Activated CD8-positive, alpha-beta T cell treated with anti-CD3 and anti-CD28 coated beads for 36 hours (primary cell): ENCODE measurements at places on chromosomes 2 and 18.
A peak's percentile ranks its signal among the peaks of the same experiment; 100 is the strongest.

GRCh38 chr2:115574667-115575066, 1132.2 kb downstream of the DPP10 start:
- DNase-seq: no peak

- DNase-seq: no peak
Observed at GRCh38 chr18:23300231-23300805, 152.8 kb upstream of the RIOK3 start.

DNA sequence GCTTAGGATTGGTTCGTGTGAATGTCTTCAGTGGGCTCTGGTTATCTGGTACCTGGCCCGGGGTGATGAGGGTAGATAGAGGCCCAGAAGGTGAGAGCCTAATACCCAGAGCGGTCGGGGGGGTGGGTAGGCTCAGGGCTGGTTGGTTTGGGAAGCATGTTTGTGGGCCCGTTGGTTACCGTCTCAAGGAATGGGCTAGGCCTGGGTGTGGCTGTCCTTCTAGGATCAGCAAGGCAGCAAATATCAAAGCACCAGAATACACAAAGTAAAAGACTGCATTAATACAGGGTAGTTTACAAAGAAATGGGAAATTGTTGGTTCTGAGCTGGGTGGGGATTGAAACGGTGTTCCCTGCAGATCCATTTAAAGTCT, 6.0 kb upstream of the IL1R2 start:
- no peak for DNase-seq

- peak; percentile 56 for DNase-seq
Observed at GRCh38 chr2:37156071-37156856, 516 bp downstream of the EIF2AK2 start.

GRCh38 chr2:5976531-5977065, 284.4 kb downstream of the SOX11 start:
- DNase-seq: no peak

DNA sequence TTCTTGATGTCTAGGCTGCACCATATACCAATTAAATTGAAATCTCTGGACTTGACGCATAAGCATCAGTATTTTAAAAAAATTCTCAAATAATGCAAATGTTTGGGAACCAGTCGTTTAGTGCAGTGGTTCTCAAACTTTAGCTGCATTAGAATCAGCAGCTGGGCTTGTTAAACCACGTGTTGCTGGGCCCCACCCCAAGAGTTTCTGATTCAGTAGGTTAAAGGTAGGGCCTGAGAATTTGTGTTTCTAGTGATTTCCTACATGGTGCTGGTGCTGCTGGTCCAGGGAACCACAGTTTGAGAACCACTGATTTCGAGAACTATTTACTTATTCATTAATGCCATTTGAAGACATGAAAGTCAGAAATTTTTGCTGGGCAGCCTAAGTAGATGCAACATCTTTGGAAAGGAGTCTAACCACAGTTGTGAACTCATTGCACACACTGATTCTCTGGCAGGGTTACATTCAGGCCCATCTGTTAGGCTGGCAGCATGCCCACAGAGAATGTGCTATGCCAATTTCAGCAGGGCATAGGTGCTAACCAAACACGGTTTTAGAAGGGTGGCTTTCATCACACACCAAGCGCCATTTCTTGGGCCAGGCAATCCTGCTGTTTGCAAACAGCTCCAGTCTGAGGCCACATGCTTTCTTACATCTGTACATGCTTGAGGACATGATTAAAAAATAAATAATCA, 26.4 kb upstream of the ATP5MC3 start:
- DNase-seq: no peak
